ENCODE measurements at places on chromosomes 6 and 20. TPM values are rescaled to one million over a fixed set of nuclear protein-coding genes. Genes with fewer than 3 reads are reported as not detected.

- peaks cover 3% of the 10 kb centered on the region for H3K4me1 ChIP-seq
- peaks cover 4% of the 10 kb centered on the region for H3K36me3 ChIP-seq
- H3K27me3 ChIP-seq, result no peaks in the 10 kb centered on the region
- DNase-seq, result no peak
These were observed 113.6 kb downstream of the ARID1B start for GRCh38 chr6:156890627-156891314.

ROMO1 gene
- 213 TPM for total RNA-seq

IER3 gene
- total RNA-seq, result 17.9 TPM

TINAG gene
- total RNA-seq, result not detected

DNA sequence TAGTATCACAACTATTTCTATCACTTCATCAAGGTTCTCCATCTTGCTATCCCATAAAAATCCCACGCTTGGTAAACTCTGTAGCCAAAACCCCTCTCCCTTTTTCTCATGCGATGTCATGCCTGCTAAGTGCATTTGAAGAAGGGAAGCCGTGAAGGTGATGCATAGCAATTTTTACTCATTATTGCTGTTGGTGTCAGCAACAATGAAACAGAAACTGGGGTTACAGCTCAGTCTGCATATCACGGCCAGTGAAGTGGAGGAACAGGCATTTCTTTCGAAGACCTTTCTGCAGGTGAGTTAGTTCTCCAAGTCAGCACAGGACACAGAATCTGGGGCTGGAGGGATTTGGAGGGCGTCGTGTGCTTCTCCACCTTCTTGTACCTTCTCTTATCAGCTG is 5.8 kb downstream of the UNC93A start:
- peaks cover 14% of the 10 kb centered on the region for H3K4me1 ChIP-seq
- no peak overlapping the region for H3K27ac ChIP-seq
- H3K4me3 ChIP-seq, result no peak overlapping the region

SLC29A1 gene
- 69.0 TPM for total RNA-seq

PLG gene
- 0.14 TPM for total RNA-seq

GRCh38 chr6:17101422-17102257 is at the start of gene STMND1:
Gene STMND1 (plus strand): TSS chr6:17102050. CDS start chr6:17102258, 208 bp downstream.
- DNase-seq, result no peak
- H3K27me3 ChIP-seq, result peaks cover 30% of the 10 kb centered on the region
- no peak within 1 kb of the TSS for H3K4me3 ChIP-seq
- H3K4me1 ChIP-seq, result no peaks in the 10 kb centered on the region

TCP11 gene
- total RNA-seq, result 0.33 TPM

DNA sequence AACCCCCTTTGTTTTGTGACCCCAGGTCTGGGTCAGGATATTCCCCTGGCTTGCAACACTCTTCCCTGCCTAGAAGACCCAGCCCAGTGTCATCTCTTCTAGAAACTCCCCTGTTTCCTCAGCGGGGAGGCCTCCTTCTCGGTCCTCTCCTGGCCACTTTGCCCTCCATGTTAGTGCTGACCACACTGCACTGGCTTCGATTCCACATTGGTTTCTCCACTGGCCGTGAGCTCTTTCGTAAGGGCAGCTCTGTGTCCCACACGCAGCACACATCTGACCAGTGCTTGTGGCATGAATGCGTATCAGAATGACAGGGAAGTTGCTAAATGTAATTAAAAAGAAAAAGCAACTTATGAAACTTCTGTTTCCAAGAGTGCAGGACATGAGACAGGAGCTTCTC is 49.4 kb upstream of the FNDC1 start:
- peak overlapping the region; percentile 31 for H3K27ac ChIP-seq
- no peak overlapping the region for H3K4me3 ChIP-seq
- peaks cover 10% of the 10 kb centered on the region for H3K4me1 ChIP-seq
- H3K27me3 ChIP-seq, result no peaks in the 10 kb centered on the region
- DNase-seq, result no peak

- no peaks in the 10 kb centered on the region for H3K27me3 ChIP-seq
- DNase-seq, result no peak
- H3K36me3 ChIP-seq, result no peaks in the 10 kb centered on the region
- no peak overlapping the region for H3K27ac ChIP-seq
These were observed 156.1 kb downstream of the SLC35B3 start for GRCh38 chr6:8279041-8279805.

SPATA25 gene
- total RNA-seq, result 3.1 TPM

DNA sequence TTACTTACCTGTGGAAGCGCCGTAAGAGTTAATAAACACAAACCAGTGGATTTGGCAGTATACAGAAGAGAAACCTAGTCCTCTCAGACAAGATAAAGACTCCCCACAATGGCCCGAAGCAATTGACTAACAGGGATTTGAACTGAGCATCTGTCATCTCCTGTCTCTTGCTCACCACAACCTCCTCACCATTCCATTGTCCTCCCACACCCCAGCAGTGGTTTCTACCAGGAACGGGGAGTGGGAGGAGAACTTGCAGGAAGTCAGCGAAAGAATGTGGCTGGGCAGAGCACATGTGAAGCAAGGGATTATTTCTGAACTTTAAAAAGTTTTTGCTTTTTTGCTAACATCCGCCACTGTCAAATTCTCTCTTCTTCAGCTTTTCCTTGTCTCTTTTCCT is 24.6 kb upstream of the TAAR1 start:
- H3K36me3 ChIP-seq, result no peaks in the 10 kb centered on the region
- DNase-seq, result no peak
- H3K4me3 ChIP-seq, result no peak overlapping the region
- H3K27ac ChIP-seq, result no peak overlapping the region
- H3K4me1 ChIP-seq, result no peaks in the 10 kb centered on the region
